ENCODE measurements at places on chromosomes 1 and 21.

DNA sequence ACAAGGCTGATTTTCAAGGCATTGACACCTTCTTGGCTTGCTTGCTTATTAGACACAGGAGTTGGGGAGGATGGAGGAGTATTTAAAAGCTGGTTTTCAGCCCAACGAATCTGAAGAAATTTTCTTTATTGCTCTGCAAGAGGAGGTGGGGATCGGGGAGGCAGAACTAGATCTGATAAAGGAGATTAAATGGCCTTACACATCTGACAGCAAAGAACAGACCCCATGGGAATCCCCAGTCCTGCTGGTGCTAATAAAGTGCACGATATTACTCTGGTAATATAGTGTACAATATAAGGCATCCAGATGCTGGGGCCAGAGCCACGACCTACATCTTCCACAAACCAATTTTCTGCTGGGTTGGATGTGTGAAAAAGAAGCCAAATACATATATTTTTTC, 323.0 kb downstream of the OMA1 start:
- no peak for DNase-seq

DNA sequence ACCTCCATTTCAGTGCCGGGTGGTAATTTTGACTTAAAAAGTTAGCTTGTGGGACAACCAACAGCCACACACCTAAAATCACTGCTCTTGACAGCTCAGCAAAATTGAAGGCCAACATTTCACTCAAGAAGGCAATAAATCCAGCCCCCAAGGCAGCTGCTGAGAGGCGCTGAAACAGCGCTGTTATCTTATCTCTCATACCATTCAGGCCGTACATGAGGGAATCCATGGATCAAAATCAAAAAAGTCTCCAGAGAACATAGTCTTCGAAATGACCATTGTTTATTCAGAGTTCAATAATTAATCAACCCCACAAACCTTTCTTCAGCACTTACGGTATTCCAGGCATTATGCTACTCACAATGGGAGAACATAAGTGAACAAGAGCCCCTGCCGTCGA, 38.5 kb downstream of the ZBTB18 start:
- no peak for DNase-seq

- peak; percentile 12 for DNase-seq
Measured at GRCh38 chr1:107926436-107927080, 38.4 kb downstream of the VAV3 start.

DNA sequence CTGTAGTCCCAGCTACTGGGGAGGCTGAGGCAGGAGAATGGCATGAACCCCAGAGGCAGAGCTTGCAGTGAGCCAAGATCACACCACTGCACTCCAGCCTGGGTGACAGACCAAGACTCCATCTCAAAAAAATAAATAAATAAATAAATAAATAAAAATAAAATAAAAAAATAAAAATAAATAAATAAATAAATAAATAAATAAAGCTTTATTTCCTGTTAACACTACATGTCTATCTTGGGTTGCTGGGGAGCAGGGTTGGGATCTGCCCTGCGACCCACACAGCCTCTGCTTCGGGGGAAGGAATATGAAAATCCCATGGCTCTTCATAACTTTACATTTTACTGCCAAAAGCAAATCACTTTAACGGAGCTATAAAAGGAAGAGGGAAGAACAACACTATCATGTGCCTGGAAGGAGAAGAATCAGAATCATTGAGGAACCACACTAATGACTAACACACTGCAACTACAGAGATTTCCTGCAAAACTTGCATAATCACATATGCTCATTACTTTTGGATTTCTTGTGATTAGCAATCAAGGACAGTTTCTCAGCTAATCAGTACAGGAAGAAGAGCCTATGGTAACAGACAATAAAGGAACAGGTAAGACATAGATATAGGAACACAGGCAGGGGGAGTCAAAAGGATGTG, 72.8 kb upstream of the CD55 start:
- DNase-seq, result no peak

DNA sequence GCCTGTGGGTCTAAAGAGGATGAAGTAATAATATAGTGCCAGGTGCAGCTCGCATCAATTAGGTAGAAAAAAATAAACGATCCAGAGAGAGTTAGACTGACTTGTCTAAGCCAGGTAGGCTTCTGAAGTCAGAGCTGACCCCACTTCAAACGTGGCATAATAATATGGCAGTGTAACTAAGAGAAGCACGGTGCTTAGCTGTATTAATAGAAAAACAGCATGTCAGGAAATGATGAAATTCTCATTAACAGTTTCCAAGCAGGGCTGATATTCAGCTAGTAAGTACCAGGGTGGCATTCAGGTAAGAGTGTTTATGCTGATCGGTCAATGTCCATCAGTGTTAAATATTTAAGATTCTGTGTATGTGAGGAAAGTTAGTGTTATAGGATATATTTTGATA, 145.8 kb upstream of the SAMSN1 start:
- DNase-seq, result no peak

DNA sequence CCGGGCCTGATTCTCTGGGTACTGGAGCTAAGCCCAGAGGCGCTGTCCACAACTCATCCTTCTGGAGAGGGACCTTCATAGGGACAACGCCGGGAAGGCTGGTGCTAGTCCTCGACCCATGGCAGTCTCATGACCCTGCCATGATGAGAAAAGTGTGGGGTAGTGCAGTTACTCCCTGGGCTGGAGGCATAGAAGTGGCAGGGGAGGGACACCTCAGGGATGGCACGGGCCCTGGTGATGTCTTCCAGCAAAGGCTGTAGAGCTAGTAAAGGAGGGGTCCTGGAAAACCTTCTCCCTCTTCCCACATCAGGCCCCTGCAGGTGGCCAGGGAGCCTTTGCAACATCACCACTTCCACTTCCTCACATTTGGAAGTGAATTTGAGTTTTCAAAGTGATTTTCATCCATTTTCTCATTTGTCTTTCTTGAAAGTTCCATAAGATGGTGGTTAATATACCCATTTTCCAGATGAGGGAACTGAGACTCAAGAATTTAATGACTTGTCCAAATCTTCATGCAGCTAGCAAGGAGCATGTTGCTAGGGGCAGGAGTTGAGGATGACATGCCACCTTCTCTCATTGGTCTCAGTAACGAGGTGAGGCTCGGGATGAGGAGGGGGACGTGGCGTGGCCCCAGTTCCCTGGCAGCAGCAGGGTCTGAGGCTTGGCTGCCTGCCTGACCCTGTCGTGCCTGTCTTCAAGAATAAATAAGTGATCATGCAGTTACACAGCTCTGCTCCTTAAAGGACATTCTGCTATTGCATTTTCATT, 3.3 kb upstream of the GOLT1A start:
- DNase-seq, result no peak

DNA sequence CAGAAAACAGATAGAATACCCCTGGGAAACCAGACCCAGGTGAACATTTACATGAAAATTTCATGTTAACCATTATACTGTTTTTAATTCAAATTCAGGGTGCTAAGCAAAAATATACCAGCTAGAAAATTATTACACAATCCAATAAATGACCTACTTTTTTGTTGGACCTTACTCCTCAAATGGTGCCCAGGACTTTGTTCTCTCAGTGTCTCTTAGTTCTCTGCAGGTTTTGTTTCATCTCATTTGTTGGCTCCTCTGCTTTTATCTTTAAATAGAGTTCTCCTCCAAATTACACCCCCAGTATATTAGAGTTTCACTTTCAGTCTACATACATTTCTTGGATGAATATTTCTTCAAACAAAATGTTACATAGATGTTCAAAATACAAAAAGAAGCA, 314.8 kb downstream of the TPR start:
- DNase-seq, result no peak

GRCh38 chr1:172390683-172391551, 29.6 kb upstream of the C1orf105 start:
- DNase-seq, result no peak

- DNase-seq, result no peak
Measured at GRCh38 chr1:170445096-170445495, 86.9 kb upstream of the GORAB start.

GRCh38 chr1:234848972-234849649, 239.1 kb upstream of the IRF2BP2 start:
- no peak for DNase-seq

DNA sequence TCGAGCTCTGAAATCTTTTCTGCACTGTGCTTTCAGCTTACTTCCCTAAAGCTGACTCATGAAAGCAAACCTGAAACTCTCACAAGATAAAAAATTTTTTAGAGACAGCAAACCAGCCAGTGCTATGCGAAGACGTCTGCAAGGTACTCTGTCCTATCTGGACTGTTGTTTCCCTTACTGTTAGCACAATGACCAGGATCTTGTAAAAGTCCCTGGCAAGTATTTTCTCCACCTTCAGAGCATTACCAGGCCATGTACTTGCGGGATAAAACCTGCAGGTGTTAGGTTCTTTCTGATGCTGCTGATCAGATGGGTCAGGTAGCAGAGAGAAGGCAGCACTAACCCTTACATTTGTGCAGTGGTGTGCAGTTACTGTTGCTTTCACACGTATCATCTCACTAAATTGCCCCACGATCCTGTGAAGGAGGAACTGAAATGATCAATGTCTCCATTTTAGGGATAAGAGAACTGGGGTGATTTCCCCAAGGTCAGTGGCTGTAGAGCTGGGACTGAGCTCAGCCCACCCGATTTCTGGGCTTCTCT, 56.6 kb downstream of the PLXNA2 start:
- no peak for DNase-seq

- no peak for DNase-seq
Measured at GRCh38 chr21:33317786-33318486, 6.8 kb upstream of the IFNAR1 start.

GRCh38 chr1:3610527-3611169, 660 bp downstream of the MEGF6 start:
- no peak for DNase-seq

- DNase-seq, result no peak
Measured at GRCh38 chr1:158146739-158147138, 34.0 kb upstream of the CD1D start.

GRCh38 chr1:189678779-189679178, 798.9 kb downstream of the BRINP3 start:
- no peak for DNase-seq

DNA sequence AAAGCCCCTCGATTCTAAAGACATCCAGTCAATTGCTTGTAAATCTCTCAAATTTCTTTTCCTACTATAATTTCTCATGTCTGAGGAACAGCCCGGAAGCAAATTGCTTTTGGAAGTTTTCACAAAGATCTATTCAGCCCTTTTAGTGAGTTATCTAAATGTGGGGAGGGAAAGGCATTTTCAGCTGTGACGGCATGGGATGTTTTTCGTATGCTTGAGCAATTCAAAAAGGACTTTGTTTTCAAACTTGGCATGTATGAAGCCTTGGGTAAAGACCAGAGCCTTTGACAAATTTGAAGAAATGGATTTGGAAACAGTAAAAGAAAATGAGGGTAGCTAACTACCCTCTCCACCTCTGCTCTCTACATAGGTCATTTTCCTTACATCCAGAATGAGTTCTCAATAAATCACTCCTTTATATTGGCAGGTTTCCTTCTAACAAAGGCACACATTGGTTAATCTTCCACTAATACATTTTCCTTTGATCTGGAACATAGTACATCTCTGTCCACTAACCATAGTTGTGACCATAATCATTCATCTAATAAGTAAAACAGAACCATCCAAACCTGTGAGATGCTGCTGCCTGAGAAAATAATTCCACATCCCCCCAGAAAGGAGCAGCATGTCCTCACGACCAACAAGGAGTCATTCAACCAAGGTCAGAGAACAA, 66.1 kb upstream of the ADAM30 start:
- DNase-seq, result no peak

DNA sequence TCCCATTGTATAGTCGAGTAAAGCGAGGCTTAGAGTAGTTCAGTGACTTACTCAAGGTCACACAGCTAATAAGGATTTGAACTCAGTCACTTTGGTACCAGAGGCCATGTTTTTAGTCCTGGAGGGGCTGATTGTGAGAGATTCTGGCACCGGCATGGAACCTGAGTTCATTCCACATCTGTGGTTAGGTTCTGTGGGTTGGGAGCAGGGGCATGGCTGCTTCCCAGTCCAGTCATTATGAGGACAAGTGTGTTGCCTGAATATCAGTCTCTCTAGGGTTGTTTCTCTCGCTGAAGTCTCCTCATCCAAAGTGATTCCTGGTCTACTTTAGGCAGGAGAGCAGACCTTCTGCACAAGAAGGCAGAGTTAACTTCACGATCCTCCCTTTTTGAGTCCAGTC, 90.6 kb downstream of the C1orf94 start:
- DNase-seq, result no peak

- no peak for DNase-seq
Measured at GRCh38 chr1:192439373-192440025, 122.7 kb downstream of the RGS21 start.

GRCh38 chr1:109229531-109230127, 15.9 kb downstream of the SARS1 start:
- no peak for DNase-seq

- no peak for DNase-seq
Measured at GRCh38 chr1:92903765-92904164, 57.5 kb downstream of the DIPK1A start.

GRCh38 chr1:241640867-241641622, 876 bp upstream of the CHML start:
- peak; percentile 18 for DNase-seq

GRCh38 chr1:201656311-201657032, 117.5 kb downstream of the NAV1 start:
- DNase-seq, result no peak

DNA sequence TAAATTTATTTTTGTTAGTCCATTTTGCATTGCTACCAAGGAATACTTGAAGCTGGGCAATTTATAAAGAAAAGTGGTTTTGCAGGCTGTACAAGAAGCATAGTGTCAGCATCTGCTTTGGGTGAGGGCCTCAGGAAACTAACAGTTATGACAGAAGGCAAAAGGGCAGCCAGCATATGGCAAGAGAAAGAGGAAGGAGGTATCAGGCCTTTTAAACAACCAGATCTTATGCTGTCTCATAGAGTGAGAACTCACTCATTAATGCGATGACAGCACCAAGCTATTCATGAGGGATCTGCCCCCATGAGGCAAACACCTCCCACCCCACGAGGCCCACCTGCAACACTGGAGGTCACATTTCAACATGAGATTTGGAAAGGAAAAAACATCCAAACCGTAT, 898.4 kb downstream of the KCNT2 start:
- DNase-seq, result no peak

DNA sequence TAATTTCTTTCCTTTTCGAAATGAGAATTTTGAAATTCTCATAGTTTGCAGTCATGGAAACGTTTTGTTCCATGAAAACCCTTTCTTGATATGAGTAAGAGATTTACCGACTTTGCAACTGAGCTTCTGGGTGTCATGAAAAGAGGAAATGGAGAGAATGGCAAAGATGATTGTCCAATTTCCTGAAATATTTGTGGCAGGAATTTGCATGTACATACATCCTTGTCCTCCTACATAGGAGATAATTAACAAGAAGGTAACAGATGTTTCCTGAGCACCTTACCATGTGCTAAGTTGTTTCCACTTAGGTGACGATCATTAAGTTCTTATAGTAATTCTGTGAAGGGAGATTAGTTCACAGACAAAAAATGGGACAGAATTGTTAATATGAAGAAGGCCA, 170.7 kb downstream of the NEGR1 start:
- no peak for DNase-seq

- no peak for DNase-seq
Measured at GRCh38 chr1:234719454-234720251, 109.7 kb upstream of the IRF2BP2 start.

GRCh38 chr1:67760030-67760821, 73.0 kb downstream of the GNG12 start:
- DNase-seq, result peak; percentile 66

All from SHP77 (cell line).